Testis (tissue), 5 donors: ENCODE measurements at places on chromosomes 6 and 20. TPM values are rescaled to one million over a fixed set of nuclear protein-coding genes. Genes with fewer than 3 reads are reported as not detected.

- H3K27me3 ChIP-seq: no peaks in the 10 kb centered on the region
- DNase-seq: no peak
- no peak overlapping the region for H3K27ac ChIP-seq
- no peaks in the 10 kb centered on the region for H3K36me3 ChIP-seq
- H3K4me3 ChIP-seq: no peak overlapping the region
These were observed 102.1 kb downstream of the MTFR2 start for GRCh38 chr6:136148051-136148450.

- H3K36me3 ChIP-seq: no peaks in the 10 kb centered on the region
- no peak overlapping the region for H3K4me3 ChIP-seq
- peaks cover 3% of the 10 kb centered on the region for H3K4me1 ChIP-seq
- no peaks in the 10 kb centered on the region for H3K27me3 ChIP-seq
- H3K27ac ChIP-seq: no peak overlapping the region
These were observed 260.2 kb upstream of the IRAK1BP1 start for GRCh38 chr6:78607189-78607588.

- no peaks in the 10 kb centered on the region for H3K27me3 ChIP-seq
- no peak for DNase-seq
- no peak overlapping the region for H3K4me3 ChIP-seq
- H3K36me3 ChIP-seq: no peaks in the 10 kb centered on the region
- no peak overlapping the region for H3K27ac ChIP-seq
- H3K4me1 ChIP-seq: no peaks in the 10 kb centered on the region
These were observed 35.0 kb downstream of the SYTL3 start for GRCh38 chr6:158684745-158685324.

DNA sequence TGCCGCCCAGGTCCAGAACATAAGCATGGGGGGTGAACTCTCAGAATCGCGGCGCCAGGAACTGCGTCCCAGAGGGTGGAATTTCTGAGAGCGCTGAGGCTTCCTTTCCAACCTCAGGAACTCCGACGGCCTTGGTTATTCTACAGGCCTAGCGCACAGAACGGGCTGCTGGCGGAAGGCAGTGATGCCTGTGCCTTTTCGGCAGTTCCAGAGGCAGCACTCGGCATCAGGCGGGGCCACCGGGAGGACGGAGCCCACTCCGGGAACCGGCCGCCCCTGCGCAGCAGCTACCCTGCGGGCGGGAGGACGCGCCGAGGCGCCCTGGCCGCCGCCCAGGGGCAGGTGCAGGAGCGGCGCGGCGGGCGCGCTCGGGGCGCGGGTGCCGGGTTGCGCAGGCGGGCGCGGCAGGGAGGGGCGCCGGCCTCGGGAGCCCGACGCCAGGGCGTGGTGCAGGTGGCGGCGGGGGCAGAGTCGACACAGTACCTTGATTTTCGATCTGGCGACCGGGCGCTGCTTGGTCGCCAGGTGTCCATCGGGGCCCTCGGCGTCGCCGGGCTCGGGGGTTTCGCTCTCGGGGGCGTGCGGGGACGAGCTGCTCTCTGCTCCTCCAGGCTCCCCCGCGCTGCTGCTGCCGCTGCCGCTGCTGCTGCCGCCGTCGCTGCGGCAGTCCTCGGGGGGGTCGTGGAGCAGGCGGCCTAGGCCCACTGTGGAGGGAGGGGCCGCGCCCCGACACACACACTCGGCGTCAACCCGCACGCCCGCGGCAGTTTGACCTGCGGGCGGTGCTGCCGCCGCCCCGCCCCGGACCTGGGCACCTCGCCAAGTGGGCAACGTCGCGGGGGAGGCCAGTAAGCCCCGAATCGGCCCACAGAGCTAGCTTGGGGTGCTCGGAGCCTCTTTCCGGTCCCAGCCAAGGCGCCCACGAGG lies 1.3 kb downstream of the OVOL2 start:
- H3K4me1 ChIP-seq: peaks cover 15% of the 10 kb centered on the region
- H3K27me3 ChIP-seq: no peaks in the 10 kb centered on the region
- peak overlapping the region; percentile 29 for H3K4me3 ChIP-seq
- no peaks in the 10 kb centered on the region for H3K36me3 ChIP-seq
- no peak for DNase-seq
- no peak overlapping the region for H3K27ac ChIP-seq

DNA sequence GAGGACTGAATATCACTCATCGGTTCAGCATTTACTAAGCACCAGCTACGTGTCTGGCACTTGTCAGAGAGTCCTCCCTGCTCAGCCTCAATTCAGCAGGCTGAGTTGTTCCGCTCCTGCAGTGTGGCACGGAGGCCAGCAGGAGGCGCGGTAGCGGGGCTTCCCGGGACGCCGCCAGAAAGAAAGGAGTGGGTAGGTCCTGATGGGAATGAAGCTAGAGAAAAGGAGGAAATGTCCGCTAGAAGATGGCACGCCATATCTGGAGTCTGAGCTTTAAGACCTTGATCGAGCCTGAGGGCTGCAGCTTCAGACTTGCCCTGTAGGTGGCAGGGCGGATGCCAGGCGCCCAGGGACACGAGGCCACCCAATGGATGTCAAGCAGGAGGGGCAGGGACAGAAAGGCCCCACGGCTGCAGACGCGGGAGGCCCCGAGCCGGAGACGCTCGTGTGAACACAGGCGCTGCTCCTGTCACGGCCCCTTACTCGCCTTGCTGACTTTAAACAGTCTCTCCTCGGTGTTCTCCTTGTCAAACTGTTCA lies 18.7 kb downstream of the SERPINB6 start:
- DNase-seq: peak; percentile 80
- H3K27me3 ChIP-seq: no peaks in the 10 kb centered on the region
- peaks cover 14% of the 10 kb centered on the region for H3K4me1 ChIP-seq
- no peak overlapping the region for H3K4me3 ChIP-seq

DNA sequence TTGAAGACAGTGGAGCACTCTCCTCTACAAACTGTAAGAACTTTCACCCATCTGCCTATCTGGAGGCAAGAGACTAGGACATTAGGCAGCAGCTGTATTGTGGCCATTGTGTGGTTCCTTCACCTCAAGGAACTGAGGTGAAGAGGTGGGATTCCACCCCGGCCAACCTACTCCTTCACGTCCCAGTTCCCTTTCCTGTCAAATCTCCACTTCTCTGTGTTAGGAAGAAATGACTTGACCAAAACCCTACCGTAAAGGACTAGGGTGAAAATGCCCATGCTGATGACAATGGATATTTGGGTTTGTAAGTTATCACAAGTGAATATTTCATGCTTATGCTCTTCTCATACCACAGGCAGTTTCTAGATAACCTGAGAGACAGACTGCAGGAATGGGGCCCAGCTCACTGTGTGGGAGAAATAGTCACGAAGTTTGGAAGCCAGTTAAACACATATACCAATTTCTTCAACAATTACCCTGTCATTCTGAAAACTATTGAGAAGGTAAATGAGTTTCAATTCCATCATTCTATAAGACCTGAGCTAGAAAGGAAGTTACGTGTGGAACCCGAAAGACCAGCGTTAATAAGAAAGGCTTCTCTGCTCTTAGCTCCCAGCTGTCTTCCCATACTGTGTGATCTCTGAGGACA lies 86.6 kb downstream of the ECT2L start:
- no peaks in the 10 kb centered on the region for H3K4me1 ChIP-seq
- DNase-seq: no peak
- H3K27me3 ChIP-seq: no peaks in the 10 kb centered on the region
- H3K27ac ChIP-seq: no peak overlapping the region

DNA sequence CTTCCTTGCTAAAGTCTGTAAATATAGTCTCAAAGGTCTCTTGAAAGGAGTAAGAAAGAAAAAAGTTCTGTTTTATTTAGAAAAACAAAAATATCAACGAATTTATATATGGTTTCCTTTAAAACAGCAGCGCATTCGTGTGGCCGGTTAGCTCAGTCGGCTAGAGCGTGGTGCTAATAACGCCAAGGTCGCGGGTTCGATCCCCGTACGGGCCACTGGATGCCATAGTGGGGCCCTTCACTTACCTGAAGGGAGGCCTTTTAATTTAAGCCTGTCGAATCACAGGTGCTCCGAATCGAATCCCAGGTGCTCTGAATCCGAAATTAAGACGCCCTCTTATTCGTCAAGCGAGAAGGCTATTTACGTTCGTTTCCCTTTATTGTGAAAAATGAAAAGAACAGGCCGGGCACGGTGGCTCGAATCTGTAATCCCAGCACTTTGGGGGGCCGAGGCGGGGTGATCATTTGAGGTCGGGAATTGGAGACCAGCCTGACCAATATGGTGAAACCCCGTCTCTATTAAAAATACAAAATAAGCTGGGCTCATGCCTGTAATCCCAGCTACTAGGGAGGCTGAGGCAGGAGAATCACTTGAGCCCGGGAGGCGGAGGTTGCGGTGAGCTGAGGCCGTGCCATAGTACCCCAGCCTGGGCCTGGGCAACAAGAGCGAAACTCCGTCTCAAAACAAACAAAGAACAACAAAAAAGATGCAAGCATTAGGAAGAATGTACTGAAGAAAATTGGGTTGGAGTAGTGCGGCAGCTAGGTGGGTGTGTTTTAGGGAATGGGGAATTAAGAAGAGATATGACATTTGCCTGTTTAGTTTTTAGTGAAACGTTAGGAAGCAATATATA lies 195.8 kb upstream of the ZNF184 start:
- H3K36me3 ChIP-seq: no peaks in the 10 kb centered on the region
- no peaks in the 10 kb centered on the region for H3K27me3 ChIP-seq
- DNase-seq: peak; percentile 64
- H3K27ac ChIP-seq: no peak overlapping the region
- H3K4me3 ChIP-seq: peak overlapping the region; percentile 49
- H3K4me1 ChIP-seq: peaks cover 3% of the 10 kb centered on the region

The RBPJL gene
- total RNA-seq: 0.43 TPM

DNA sequence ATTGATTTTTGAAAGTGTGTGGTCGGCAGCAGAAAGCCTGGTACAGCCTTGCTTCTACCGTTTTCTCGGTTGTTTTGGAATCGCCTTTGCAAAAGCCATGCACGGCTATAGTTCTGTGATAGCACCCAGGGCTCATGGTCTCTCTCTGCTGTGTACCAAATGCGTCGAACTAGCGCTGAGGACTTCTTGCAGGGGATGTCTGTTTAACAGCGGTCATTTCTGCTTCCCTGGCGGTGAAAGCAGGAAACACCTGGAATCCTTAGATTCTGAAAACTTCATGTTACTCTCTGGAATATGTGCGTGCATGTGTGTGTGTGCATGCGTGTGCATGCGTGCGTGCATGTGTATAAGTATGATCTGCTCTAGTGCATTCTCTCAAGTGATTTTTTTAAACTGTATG lies 26.1 kb upstream of the GCNT2 start:
- H3K27me3 ChIP-seq: no peaks in the 10 kb centered on the region
- no peak overlapping the region for H3K4me3 ChIP-seq
- no peaks in the 10 kb centered on the region for H3K36me3 ChIP-seq
- no peak overlapping the region for H3K27ac ChIP-seq
- H3K4me1 ChIP-seq: no peaks in the 10 kb centered on the region
- no peak for DNase-seq

The GABRR1 gene
- total RNA-seq: 1.6 TPM

- H3K4me3 ChIP-seq: peak overlapping the region; percentile 9
- DNase-seq: peak; percentile 60
- H3K36me3 ChIP-seq: no peaks in the 10 kb centered on the region
- no peaks in the 10 kb centered on the region for H3K4me1 ChIP-seq
- no peak overlapping the region for H3K27ac ChIP-seq
These were observed 17.4 kb downstream of the HSPA12B start for GRCh38 chr20:3749689-3750531.

The EPM2A gene
- total RNA-seq: 25.4 TPM

The HDAC2 gene
- 99.3 TPM for total RNA-seq
